ENCODE measurements at places on chromosomes 2 and 18. TPM values are rescaled to one million over a fixed set of nuclear protein-coding genes. Genes with fewer than 3 reads are reported as not detected.

- no peak for DNase-seq
Measured at GRCh38 chr18:62658028-62658427, 57.3 kb upstream of the PHLPP1 start.

GRCh38 chr2:190344276-190344827, 963 bp downstream of the INPP1 start:
- peak; percentile 7 for DNase-seq

The C2orf66 gene
- total RNA-seq: 0.09 TPM

- DNase-seq: no peak
Measured at GRCh38 chr2:229851870-229852269, 69.9 kb downstream of the TRIP12 start.

The GALNT5 gene
- total RNA-seq: 65.6 TPM

GRCh38 chr18:38221476-38222100, 656.0 kb upstream of the CELF4 start:
- no peak for DNase-seq

DNA sequence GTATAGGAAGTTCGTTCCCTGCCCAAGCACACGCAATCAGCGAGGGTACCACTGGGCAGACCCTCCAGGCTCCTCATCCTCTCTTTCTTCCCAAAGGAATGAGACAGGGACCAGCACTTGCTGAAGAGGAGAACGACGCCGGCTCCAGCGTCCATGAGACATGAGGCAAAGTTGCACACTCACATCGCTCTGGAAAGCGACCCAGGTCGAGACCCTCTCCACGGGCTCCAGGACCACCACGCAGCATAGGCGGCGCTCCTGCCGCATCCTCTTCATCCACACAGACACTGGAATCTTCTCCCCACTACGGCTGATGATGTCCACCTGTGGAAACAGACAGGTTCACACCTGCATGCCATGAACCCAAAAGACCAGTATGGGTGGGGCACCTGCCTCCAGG, 10.8 kb downstream of the PASK start:
- DNase-seq: no peak

The IL1RN gene
- not detected for total RNA-seq

GRCh38 chr2:147471126-147471525, 373.7 kb upstream of the ACVR2A start:
- no peak for DNase-seq

The APLF gene
- total RNA-seq: 1.5 TPM

- no peak for DNase-seq
Measured at GRCh38 chr2:222792001-222792611, 68.7 kb upstream of the ACSL3 start.

The GREB1 gene
- not detected for total RNA-seq

GRCh38 chr18:47931718-47932103, 1.3 kb upstream of the SMAD2 start:
- no peak for DNase-seq

Measured in HFFc6 (cell line).